ENCODE measurements at places on chromosomes 6 and 20.

DNA sequence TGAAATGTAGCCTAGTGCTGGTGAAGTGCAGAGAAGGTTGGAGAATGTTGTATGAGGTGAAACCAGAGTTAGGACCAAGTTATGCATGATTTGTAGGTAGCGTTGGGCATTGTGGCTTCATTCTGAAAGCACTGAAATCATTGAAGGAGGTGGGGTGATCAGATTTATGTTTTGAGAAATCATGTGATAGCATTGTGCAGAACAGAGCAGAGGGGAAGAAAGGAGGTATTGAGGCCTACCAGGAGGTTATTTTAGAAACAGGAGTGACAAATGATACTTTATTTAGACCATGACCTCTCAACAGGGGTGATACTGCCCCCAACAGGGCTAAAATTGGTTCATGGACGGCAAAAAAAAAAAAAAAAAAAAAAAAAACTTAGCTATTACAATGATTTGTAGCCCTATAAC lies 15.6 kb upstream of the HMGN3 start:
- no peak overlapping the region for H3K27ac ChIP-seq
- no peaks in the 10 kb centered on the region for H3K4me1 ChIP-seq
- ATAC-seq, result no peak
- H3K36me3 ChIP-seq, result no peaks in the 10 kb centered on the region
- H3K4me3 ChIP-seq, result no peak overlapping the region

- no peaks in the 10 kb centered on the region for H3K4me1 ChIP-seq
- H3K27me3 ChIP-seq, result peaks cover 9% of the 10 kb centered on the region
- H3K27ac ChIP-seq, result no peak overlapping the region
- ATAC-seq, result peak; percentile 21
These were observed 115.3 kb downstream of the LCA5 start for GRCh38 chr6:79421707-79422484.

GRCh38 chr6:2034256-2034655 lies 211.1 kb downstream of the GMDS start:
- H3K36me3 ChIP-seq, result no peaks in the 10 kb centered on the region
- H3K27ac ChIP-seq, result no peak overlapping the region
- ATAC-seq, result no peak
- H3K4me1 ChIP-seq, result no peaks in the 10 kb centered on the region
- H3K4me3 ChIP-seq, result no peak overlapping the region

- no peak within 1 kb of the TSS for H3K4me3 ChIP-seq
- H3K36me3 ChIP-seq, result no peaks in the 10 kb centered on the region
- peaks cover 23% of the 10 kb centered on the region for H3K4me1 ChIP-seq
These were observed at the start of gene RBPJL for GRCh38 chr20:45306431-45306982. Gene RBPJL (plus strand): TSS chr20:45306840. CDS start chr20:45306923, 83 bp downstream.

- no peaks in the 10 kb centered on the region for H3K27me3 ChIP-seq
- no peak for ATAC-seq
- H3K4me1 ChIP-seq, result peaks cover 28% of the 10 kb centered on the region
- H3K27ac ChIP-seq, result no peak overlapping the region
These were observed 20.0 kb upstream of the ASXL1 start for GRCh38 chr20:32337937-32338661.

- H3K36me3 ChIP-seq, result peaks cover 4% of the 10 kb centered on the region
- no peak overlapping the region for H3K4me3 ChIP-seq
- no peaks in the 10 kb centered on the region for H3K27me3 ChIP-seq
- H3K27ac ChIP-seq, result no peak overlapping the region
- no peak for ATAC-seq
- no peaks in the 10 kb centered on the region for H3K4me1 ChIP-seq
These were observed 9.9 kb downstream of the SMLR1 start for GRCh38 chr6:130837067-130837466.

DNA sequence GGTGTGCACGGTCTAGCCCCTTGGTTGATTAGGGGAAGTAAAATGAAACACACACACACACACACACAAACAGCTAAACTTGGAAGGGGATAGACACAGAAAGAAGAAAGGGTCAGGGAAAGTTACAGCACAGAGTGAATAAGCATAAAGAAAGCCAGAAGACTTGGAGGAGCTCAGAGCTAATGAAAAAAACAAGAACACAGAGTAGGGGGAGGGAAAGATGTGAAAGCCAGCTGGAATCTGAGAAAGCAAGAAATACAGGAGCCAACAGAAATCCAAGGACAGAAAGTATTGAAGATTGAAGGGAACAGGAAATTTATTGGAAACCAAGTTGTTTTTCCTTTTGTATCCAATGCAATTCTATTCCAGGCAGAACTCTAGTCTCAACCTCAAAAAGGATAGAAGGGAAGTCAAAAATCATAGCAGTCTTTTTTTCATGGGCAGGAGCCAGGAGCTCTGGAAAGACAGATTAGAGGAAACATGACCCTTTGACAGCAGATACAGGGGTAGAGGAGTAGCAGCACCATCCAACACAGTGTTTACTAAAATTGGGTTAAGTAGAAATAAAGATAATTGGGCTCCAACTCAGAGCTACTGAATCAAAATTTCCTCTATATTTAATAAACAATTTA lies 10.1 kb downstream of the HMGCLL1 start:
- no peak for ATAC-seq
- no peaks in the 10 kb centered on the region for H3K4me1 ChIP-seq
- H3K4me3 ChIP-seq, result no peak overlapping the region

GRCh38 chr6:16551466-16551865 lies 209.8 kb downstream of the ATXN1 start:
- H3K27me3 ChIP-seq, result no peaks in the 10 kb centered on the region
- H3K27ac ChIP-seq, result no peak overlapping the region
- peaks cover 63% of the 10 kb centered on the region for H3K36me3 ChIP-seq
- ATAC-seq, result no peak
- H3K4me3 ChIP-seq, result no peak overlapping the region

DNA sequence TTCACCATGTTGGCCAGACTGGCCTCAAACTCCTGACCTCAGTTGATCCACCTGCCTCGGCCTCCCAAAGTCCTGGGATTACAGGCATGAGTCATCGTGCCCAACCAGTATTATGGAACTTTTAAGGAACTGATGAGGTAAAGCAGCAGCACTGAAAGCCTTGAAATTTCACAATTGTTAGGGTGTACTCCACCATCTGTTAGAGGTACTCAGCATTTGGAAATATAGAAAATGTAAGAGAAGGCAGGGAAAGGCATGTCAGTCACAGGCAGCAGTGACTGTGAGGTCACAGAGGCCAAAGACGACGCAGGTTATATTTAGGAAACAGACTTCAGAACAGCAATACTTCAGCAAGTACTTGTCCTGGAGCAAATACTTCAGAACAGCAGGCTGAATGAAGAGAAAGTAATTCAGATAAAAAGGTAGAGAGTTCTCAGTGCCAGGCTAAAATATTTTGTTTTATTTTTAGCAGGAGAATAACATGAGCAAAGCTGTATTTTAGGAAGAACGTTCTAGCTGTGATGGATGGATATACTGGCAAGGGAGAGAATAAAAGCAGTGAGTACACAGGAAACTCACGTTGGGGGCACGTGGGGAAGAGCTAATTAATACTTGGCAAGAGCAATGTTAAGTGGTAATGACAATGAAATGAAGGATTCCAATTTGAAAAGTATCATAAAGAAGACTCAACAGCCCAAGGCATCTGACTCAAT lies 67.2 kb downstream of the DTNBP1 start:
- no peaks in the 10 kb centered on the region for H3K27me3 ChIP-seq
- H3K36me3 ChIP-seq, result peaks cover 10% of the 10 kb centered on the region
- H3K4me3 ChIP-seq, result no peak overlapping the region
- no peak for ATAC-seq

- H3K27ac ChIP-seq, result no peak overlapping the region
- no peaks in the 10 kb centered on the region for H3K4me1 ChIP-seq
- H3K36me3 ChIP-seq, result no peaks in the 10 kb centered on the region
- H3K27me3 ChIP-seq, result peaks cover 10% of the 10 kb centered on the region
- peak; percentile 81 for ATAC-seq
These were observed 34.4 kb upstream of the FNDC1 start for GRCh38 chr6:159134701-159135364.

DNA sequence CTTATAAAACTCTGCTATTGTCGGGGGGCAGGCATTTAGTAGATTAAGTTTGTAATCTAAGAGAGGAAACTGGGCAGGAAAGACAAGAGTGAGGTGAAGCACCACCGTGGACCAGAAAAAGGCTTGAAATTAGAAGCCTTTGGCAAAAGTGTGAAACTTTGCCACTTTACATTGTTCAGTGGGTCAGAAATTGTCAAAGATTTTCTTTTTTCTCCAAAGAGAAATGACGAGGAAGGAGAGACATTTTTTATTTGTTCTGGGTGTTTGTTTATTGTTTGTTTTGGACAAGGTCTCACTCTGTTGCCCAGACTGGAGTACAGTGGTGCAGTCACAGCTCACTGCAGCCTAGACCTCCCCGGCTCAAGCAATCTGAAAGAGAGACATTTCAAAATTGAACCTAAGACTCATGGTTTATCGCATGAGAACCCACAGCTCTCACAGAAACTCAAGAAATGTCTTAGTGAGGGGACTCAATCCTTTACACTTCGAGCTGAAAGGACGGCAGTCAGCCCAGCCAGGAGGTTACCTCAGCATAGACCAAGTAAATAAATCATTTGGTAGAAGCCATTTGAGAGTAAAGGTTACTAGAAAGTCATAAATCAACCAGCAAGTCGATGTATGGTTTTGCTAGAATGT lies 262.8 kb upstream of the TAB2 start:
- H3K27me3 ChIP-seq, result no peaks in the 10 kb centered on the region
- H3K27ac ChIP-seq, result no peak overlapping the region
- peaks cover 40% of the 10 kb centered on the region for H3K4me1 ChIP-seq
- peaks cover 5% of the 10 kb centered on the region for H3K36me3 ChIP-seq
- ATAC-seq, result no peak
- H3K4me3 ChIP-seq, result peak overlapping the region; percentile 83

DNA sequence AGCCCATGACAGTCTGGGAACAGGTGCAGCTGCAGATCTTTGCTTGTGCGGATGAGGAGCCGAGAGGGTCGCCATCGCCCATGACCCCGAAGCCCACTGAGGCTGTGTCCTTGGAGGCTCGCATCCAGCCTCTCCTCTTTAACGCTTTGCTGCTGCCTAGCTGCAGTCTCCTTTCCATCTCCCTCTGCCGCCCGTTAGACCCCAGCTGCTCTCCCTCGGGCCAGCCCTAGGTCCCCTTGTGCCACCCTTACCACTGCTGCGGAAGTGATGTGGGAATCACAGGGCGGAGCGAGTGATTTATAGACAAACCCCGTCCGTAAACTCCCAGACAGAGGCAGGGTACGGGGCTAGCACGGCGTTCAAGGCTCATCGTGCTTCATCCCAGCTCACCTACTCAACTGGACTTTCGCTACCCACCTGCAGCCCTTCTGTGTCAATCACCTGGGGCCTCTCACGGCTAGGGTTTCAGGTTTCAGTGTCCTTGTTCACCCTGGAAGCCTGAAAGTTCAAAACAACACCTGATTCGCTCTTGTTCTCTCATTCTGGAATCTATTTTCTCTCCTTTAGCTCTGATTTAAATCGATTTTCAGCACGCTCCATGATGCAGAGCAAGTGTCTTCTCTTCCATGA lies 76.1 kb downstream of the PAX1 start:
- H3K4me1 ChIP-seq, result no peaks in the 10 kb centered on the region
- ATAC-seq, result no peak
- H3K27ac ChIP-seq, result no peak overlapping the region
- no peaks in the 10 kb centered on the region for H3K36me3 ChIP-seq
- no peaks in the 10 kb centered on the region for H3K27me3 ChIP-seq
- H3K4me3 ChIP-seq, result no peak overlapping the region

GRCh38 chr6:168192195-168192900 lies 113.3 kb upstream of the FRMD1 start:
- peaks cover 35% of the 10 kb centered on the region for H3K27me3 ChIP-seq
- no peaks in the 10 kb centered on the region for H3K36me3 ChIP-seq
- no peak for ATAC-seq

- H3K4me3 ChIP-seq, result no peak overlapping the region
- no peak for ATAC-seq
- no peaks in the 10 kb centered on the region for H3K4me1 ChIP-seq
- no peaks in the 10 kb centered on the region for H3K36me3 ChIP-seq
- H3K27ac ChIP-seq, result no peak overlapping the region
- no peaks in the 10 kb centered on the region for H3K27me3 ChIP-seq
These were observed 26.2 kb upstream of the TSHZ2 start for GRCh38 chr20:52945862-52946522.

- H3K27ac ChIP-seq, result no peak overlapping the region
- no peak overlapping the region for H3K4me3 ChIP-seq
- H3K36me3 ChIP-seq, result no peaks in the 10 kb centered on the region
- H3K4me1 ChIP-seq, result no peaks in the 10 kb centered on the region
- H3K27me3 ChIP-seq, result no peaks in the 10 kb centered on the region
These were observed 398.4 kb upstream of the ID4 start for GRCh38 chr6:19438566-19439353.

GRCh38 chr6:32908897-32909296 lies 31.9 kb downstream of the HLA-DMB start:
- no peak for ATAC-seq
- no peaks in the 10 kb centered on the region for H3K36me3 ChIP-seq
- H3K4me1 ChIP-seq, result no peaks in the 10 kb centered on the region
- H3K27ac ChIP-seq, result no peak overlapping the region
- H3K4me3 ChIP-seq, result no peak overlapping the region

DNA sequence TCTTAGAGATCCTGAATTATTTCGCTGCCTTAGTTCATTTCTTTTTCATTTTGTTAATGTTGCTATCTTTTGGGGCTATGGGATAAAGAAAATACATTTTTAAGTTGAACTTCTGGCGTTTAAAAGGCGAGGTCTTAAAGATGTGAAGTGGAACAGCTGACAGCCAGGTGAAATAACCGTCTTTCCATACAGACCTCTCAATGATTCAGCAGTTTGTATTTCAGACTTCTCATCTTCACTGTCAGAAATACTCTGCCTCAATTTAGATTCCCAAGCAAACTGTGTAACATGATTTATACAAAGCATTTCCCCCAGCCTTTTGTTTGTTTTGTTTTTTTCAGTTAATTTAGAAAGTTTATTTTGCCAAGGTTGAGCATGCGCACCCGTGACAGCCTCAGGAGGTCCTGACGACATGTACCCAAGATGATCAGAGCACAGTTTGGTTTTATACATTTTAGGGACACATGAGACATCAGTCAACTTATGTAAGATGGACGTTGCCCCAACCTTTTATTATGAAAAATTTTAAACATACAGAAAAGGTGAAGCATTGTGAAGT lies 40.0 kb downstream of the SLC9A8 start:
- no peak overlapping the region for H3K27ac ChIP-seq
- peaks cover 91% of the 10 kb centered on the region for H3K36me3 ChIP-seq
- no peak overlapping the region for H3K4me3 ChIP-seq

- H3K36me3 ChIP-seq, result no peaks in the 10 kb centered on the region
- H3K27ac ChIP-seq, result no peak overlapping the region
- H3K4me3 ChIP-seq, result no peak overlapping the region
- peaks cover 21% of the 10 kb centered on the region for H3K4me1 ChIP-seq
- ATAC-seq, result peak; percentile 59
- H3K27me3 ChIP-seq, result peaks cover 41% of the 10 kb centered on the region
These were observed 7.4 kb upstream of the ULBP3 start for GRCh38 chr6:150076196-150076893.

GRCh38 chr6:150899231-150899630 lies 33.7 kb downstream of the MTHFD1L start:
- no peak for ATAC-seq
- H3K4me3 ChIP-seq, result no peak overlapping the region
- no peak overlapping the region for H3K27ac ChIP-seq
- no peaks in the 10 kb centered on the region for H3K27me3 ChIP-seq

GRCh38 chr6:135012349-135012748 lies 42.3 kb downstream of the HBS1L start:
- no peaks in the 10 kb centered on the region for H3K27me3 ChIP-seq
- H3K27ac ChIP-seq, result no peak overlapping the region
- no peak overlapping the region for H3K4me3 ChIP-seq
- peaks cover 40% of the 10 kb centered on the region for H3K4me1 ChIP-seq
- peaks cover 54% of the 10 kb centered on the region for H3K36me3 ChIP-seq

Data from activated T-helper 17 cell treated with anti-CD3 and anti-CD28 coated beads, Interleukin-2, amount 50 U/mL, for 72 hours (primary cell).